ENCODE measurements at places on chromosomes 2 and 18.

GRCh38 chr2:48519593-48519992, 10.4 kb upstream of the STON1 start:
- no peak for DNase-seq

GRCh38 chr2:25445464-25445863, 103.7 kb upstream of the DNMT3A start:
- DNase-seq: no peak

DNA sequence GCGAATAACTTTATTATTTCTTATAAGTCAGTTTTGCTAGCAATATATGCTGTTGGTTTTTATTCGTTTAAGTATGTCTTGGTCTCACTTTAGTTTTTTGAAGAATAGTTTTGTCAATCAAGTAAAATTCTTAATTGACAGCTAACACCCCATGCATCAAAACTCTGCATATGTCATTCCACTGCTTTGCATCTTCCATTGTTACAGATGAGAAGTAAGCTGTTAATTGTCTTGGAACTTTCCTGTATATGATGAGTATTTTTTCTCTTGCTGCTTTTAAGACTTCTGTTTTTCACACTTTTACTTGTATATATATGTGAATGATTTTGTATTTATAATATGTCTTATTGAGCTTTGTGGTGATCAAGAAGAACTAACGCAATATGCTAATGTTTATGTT, 1048.4 kb downstream of the CNTNAP5 start:
- no peak for DNase-seq

DNA sequence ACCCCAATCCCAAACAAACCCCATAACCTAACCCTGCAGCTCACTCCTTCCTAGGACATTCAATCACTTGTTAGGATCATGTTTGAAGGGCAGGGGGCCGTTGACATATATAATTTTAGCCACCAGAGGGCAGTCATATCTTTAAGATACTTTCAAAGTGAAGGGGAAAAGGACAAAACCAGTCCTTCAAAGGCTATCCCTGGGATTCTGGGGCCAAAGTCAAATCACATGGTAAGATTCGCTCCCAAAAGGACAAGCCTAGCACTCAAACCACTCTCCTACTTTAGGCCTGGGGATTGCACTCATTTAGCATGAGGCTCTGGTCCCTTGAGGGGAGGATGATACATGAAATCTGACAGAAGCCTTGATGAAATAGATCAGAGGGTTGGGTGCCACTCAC, 44.6 kb downstream of the HAUS1 start:
- peak; percentile 70 for DNase-seq

DNA sequence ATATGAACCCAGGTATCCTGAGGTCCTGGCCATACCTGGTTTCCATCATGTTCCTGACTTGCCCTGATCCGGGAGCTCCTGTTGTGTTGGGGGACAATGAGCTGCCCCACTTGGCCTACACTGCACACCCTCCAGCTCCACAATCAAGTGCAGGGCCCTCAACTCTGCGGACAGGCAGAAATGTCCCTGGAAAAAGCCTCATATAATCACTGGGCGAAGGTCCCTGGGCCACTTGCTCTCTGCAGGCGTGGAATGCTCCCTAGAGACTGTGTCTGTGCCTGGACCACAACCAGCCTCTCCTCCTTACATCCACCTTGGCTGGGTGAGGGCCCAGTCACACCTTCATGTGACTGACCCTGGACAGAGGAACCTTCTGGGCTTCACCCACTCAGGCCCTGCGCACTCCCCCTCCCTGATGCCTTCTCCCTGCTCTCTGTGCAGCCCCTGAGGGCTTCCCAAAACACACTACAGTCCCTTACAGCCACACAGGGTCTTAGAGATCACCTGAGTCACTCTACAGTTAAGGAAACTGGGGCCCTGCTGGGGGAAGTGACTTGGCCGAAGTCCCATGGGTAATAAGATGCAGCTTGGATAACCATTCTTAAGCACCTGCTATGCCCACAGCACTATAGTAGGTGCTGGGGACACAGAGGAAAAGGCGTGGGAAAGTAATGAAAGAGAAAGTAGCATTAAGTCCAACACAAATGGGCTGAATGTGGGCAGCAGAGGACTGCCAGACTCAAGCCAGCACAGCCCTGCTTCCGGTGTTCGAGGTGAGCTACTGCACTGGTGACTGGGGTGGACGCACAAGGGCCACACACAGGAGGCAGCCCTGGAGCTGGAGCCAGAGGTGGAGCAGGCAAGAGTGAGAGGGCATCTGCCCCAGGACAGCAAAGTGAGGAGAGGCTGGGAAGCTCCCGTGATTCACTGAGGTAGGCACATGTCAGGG, 9.8 kb downstream of the BOLA3 start:
- DNase-seq: no peak

- DNase-seq: no peak
Measured at GRCh38 chr2:38672445-38673391, 6.8 kb downstream of the GALM start.

DNA sequence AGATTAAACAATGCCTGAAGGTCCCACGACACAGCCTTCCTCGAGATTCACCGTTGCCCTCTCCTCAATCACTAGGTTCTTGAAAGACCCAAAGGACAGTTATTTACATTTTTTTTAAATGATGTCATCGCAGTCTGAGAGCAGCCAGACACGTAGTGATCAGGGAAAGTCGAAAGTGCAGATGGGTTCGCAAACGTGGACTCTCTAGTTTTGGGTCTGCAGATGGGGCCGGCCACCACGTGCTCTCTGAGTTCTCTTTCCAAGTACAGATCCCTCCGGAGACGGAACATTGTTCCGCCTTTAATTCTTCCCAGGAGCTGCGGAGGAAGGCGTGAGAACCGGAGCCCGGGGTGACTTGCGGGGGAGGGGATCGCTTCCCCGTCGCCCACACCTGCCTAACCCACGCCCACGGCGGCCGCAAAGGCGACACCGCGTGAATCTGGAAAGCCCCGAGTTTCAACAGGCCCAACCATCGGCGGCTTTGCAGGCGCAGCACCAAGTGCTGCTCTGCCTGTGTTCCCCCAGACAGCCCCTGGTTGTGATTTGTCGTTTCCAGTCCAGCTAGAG, 54.3 kb downstream of the PKDCC start:
- peak; percentile 97 for DNase-seq

DNA sequence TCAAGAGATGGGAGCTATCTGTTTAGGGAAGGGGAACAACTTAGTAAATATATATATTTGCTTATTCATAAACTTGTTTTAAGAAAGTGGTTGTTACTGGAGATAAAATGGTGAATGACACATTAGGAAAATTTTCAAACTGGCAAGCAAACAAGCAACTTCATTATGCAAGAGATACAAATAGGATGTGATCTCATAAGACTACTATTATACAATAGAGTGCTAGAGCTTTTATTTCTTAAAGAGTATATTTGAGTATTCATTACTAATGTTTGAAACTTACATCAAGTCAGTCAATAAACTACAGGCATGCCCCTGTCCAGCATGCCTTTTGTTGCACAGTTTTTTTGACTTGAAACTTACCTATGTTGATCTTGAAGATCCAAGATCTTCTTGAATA, 355.2 kb upstream of the KCNJ3 start:
- no peak for DNase-seq

DNA sequence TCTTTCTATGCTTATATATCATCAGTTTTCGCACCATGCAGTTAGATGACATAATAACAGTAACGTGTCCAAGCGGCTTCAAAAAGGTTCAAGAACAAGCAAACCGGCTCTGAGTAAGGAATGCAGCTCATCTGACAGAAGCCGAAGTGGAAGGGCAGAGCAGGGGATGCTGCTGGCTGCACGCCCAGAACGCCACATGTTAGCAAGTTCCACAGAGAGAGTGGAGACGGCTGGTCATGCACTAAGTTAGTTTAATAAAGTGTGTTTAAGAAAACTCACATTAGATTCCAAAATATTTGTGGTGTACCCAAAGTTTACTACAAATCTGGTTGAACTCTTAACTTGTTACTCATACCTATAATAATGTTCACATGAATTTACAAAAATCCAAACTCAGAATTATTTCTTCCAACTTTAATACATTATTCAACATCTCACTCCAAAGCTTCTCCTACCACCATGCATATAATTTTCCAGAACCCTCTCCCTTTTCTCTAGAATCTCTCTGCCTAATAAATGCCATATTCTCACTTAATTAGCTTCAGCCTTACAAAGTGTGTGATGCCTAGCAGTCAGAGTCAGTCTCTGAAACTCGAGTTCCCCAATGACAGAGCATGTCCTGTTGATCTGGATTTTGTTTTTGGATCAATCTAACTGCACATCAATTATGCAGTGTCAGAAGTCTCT, 170.0 kb downstream of the DNAH7 start:
- DNase-seq: no peak

DNA sequence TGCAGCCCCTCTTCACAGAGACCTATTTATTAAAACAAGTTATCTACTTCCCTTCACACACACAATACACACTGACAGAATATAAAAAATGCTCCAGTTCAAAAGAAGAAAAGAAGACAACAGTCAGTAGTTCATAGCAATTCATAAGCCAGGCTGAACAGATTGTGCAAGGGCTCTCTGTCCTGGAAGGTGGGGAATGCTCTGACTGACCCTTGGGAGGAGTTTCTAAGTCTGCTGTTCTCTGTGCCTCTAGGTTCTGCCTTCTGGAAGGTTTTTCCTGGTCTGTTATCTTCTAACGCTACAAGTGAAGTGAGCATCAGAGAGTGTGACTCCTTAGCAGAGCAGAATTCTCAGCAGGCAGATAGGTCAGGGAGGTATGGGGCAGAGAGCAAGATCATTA, 35.7 kb downstream of the SP3 start:
- no peak for DNase-seq

DNA sequence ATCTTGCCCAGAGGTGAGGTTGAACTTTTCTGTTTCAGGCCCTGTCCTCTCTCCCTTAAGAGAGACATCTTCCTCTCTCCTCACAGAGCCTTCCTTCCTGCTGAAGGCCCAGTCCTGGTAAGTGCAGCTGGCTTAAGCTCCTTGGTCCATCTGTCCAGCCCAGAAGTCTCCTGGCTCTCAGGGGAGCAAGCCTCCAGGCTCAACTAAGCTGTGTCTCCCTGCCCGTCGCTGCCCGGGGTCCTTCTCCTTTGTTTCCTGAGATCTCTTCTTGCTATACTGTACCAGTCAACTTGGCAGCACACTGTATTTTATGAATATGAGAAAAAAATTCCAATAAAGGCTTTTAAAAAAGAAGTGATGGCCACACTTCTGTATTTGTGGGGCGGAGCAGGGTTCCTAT, 77.4 kb downstream of the KCNF1 start:
- no peak for DNase-seq

DNA sequence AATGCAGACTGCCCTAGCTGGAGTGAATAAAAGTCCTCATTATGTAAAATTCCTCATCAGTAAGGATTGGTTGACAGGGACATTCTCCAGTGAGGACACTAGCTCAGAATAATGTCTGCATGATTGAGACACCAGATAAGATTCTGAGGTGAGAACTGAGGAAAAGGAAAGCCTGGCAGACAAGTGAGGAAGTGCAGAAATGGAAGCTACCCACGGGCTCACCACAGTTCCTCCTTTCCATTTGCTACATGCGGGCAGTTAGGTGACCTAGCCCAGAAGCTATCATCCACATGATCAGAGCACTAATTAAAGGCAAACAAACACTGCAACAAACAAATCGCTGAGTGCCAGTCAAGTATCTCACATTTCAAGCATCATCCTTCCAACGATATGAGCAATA, 27.7 kb downstream of the NETO1 start:
- DNase-seq: no peak

- no peak for DNase-seq
Measured at GRCh38 chr2:231940795-231941194, 14.6 kb upstream of the NPPC start.

DNA sequence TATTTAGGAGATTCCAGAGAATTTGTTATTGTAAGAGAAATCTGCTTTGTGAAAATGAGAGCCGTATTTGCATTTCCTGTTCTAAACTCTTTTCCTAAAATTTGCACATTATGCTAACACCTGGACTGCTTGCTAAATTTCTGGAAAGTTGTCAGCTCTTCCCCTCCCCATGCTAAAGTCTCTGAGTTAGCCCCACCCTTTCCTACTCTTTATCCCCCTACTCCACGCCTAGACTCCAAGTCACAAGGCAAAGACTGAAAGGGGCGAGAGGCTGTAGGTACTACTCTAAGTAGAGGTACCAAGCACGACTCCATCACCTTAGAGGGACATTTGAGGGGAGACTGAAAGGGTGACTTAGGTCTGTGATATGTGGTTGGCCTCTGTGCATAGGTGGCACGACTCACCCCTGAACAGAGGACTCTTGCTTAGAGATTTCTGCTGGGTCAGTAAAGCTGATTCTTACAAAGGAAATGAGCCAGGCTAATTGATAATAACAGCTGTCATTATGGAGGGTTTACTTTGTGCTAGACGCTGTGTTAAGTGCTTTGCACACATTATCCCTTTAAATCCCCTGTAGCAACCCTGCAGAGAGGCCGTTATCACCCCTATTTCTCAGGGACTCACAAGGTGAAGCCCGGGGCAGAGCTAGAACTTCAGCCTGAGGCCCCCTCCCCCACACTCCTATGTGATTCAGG, 373.5 kb downstream of the EN1 start:
- DNase-seq: no peak

- DNase-seq: peak; percentile 85
Measured at GRCh38 chr2:191675807-191676721, 1.9 kb upstream of the NABP1 start.

GRCh38 chr2:68044099-68044498, 18.7 kb downstream of the C1D start:
- no peak for DNase-seq

All from CD4-positive, alpha-beta T cell treated with Interleukin-21 for 1 hour (primary cell).